ENCODE measurements at places on chromosomes 7 and 10.
A peak's percentile ranks its signal among the peaks of the same experiment; 100 is the strongest.

GRCh38 chr7:49803812-49804211 lies 30.4 kb downstream of the VWC2 start:
- DNase-seq: no peak

DNA sequence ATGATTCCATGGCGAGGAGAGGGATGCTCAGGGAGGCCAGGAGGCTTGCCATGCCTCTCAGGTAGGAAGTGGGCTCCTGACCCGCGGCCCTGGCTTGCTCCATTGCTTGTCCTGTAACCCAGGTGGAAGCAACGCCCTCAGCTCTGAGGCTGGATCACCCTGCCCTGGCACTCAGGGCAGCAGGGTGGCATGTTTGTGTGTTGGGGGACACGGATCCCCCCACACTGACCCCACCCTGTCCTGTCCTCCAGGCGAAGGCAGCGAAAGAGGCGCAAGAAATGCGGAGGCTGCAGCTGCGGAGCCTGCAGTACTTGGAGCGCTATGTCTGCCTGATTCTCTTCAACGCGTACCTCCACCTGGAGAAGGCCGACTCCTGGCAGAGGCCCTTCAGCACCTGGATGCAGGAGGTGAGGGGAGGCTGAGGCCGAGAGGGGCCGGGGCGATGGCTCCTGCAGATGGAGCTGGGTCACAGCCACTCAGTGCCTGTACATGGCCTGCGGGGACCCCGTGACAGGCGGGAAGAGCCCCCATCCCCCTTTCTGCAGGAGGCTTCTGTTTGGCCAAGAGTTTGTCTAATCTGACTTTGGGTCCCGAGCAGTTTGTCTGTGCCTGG lies 38.3 kb downstream of the PRF1 start:
- no peak for DNase-seq

DNA sequence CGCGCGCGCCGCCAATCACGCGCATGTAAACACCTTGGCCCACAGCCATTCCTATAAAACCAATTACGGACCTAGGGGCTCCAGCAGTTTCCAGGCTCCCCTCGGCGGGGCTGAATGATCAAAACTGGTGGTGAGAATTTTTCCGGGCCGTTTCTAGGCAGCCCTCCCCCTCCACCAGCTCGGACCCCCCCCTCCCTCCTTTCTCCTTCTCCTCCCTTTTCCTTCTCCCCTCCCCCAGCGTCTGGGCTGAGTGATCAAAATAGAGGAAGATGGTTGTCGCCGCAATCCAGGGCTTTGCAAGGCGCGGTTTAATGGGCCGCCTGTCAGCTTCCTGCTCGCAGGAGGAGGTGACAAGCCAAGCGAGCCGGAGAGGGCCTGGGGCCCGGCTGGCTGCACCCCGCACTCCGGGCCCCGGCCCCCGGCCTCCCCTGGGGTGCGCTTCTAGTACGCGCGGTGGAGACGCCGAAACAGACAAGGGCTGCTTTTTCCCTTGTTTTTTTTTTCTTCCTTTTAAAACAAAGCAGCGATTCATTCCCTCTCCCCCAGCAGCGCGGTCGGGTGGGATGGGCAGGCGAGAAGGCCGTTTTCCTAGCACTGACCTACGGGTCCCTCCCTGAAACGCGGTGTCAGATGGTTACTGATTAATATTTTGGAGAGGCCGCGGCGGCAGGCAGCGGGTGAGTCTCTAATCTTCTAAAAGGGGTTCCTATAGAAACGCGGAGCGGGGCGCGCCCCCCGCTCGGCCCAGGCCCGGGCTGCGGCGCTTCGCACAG lies 528 bp upstream of the TNRC18 start:
- DNase-seq: peak; percentile 100

DNA sequence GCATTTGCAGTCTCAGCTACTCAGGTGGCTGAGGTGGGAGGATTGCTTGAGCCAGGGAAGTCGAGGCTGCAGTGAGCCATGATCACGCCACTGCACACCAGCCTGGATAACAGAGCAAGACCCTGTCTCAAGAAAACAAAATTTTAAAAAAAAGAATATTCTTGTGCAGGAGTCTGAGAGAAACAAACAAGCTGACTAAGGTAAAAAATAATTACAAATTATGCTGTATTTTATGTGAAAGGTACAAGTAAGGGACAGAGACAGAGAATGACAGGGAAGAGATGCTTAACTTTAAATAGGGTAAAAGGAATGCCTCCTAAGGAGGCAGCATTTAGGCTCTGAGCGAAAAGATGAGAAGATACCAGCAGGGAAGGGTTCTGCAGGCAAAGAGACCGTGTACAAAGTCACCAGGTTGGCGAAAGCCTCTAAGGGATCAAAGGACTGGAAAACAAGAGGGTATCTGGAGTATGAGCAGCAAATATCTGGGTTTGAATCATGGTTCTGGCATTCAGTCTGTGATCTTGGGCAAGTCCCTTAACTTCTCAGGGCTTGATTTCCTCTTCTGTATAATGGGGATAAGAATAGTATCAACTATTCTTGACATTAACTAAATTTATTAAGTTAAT lies 106.2 kb upstream of the RHOBTB1 start:
- no peak for DNase-seq

DNA sequence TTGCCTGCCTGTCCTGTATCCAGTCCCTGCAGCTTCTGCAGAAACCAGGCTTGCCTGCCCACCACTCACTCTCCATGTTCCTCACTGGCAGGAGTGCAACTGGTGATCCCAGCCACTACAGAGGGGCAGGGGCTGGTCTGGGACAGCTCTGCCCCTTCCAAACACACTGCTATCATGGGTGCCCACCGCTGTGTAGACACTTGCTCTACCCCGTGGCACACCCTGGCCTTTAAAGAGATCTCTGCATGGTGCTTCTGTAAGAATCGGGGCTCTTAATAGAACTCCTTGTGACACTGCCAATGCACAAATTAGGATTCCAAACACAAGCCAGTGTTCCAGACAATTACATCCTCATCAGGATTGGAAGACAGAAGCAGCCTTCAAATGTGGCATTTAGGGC lies 41.7 kb downstream of the C10orf90 start:
- DNase-seq: no peak

DNA sequence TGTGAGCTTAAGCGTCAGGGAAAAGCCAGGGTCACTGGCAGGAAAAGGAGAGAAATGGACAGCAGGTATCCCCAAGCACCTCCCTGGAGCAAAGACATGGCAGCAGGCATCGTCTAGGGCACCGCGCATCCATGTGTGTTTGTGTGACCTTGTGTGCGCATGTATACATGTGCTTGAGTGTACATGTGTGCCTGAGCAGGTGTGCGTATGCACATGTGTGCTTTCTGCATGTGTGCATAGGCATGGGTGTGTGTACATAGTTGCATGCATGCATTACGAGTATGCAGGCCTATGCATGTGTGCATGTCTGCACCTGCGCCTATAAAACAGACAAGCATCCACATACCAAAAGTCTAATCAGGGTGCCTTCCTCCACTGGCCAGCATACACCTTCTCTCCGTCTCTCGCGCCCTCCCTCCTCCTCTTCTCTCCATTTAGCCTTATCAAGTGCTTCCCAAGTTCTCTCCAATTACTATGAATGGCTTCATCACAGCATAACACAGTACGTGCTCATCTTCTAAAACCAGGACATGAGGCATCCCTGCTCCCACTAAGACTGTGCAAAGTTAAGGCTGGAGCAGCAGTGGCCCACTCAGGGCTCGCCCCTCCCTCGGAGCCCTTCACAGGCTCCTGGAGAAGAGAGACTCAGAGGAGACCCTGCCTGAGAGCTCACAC lies 30.6 kb downstream of the RASGEF1A start:
- no peak for DNase-seq

DNA sequence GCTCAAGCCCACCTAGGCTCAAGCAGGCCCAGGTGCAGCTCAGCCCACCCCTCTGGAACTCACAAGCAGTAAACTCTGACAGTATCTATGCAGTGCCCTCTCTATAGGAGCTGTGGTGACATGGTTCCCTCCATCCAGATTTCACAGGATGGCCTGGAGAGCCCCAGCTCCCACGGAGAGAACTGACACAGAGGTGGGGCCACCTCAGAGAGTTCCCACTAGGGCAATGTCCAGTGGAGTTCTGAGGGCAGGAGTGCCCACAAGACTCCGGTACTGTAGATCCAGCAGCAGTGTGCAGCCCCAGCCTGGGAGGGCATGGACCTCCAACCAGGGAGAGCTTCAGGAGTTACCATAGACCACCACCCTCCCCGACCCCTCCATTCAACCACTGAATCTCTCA lies 37.3 kb upstream of the CNPY1 start:
- DNase-seq: no peak

- DNase-seq: no peak
These were observed 109.5 kb upstream of the ZEB1 start for GRCh38 chr10:31209478-31209877.

GRCh38 chr7:35998481-35998880 lies 154.6 kb upstream of the EEPD1 start:
- no peak for DNase-seq

GRCh38 chr10:19570991-19571390 lies 245.2 kb upstream of the PLXDC2 start:
- no peak for DNase-seq

DNA sequence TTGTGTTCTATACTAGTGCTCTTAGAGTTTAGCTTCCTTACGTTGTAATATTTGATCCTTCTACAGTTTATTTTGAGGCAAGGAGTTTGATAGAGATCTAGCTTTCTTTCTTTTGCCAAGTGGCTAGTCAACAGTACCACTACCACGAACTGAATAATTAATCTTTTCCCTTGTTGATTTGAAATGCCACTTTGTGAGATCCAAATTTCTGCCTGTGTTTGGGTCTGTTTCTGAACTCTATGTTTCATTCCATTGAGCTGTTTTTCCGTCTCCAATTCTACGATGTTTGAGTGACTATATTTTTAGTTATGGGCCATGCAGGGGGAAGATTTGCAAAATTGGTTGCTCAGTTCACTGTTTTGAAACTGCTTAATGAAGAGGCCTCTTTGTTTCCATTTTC lies 134.7 kb downstream of the KIAA1217 start:
- no peak for DNase-seq

DNA sequence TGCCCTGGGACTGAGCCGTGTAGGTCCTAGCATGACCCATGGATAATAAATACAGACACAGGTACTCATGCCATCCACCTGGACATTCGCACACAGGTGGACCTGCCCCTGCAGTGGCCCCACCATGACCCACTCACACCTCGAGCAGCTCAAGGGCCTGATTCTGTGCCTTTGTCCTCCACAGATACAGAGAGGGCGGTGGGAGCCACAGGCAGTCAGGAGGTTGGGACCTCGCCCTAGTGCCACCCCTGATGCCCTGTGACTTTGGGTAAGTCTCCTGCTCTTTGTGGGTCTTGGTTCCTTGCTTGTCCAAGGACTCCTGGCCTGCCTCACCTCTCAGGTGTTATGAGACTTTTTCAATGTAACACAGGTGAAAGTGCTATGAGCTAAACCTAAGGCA lies 42.9 kb downstream of the C10orf120 start:
- DNase-seq: no peak

DNA sequence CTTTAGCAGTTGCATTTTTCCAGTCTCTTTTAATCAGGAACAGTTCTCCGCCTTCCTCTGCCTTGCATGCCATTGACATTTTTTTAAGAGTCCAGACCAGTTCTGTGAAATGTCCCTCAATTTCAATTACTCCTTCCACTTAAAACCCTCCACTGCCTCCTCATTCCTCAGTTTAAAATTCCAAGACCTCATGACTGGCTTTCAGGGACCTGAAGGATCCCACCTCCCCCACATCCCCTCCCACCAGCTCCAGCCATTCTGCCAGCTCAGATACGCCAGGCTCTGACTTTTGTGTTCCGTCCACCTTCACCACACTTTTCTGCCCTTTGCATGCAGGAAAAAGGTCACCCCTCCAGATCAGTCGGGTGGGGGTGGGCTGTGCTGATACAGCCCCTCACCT lies 8.7 kb downstream of the TNRC18 start:
- DNase-seq: no peak

- no peak for DNase-seq
These were observed 195.3 kb downstream of the PPP1R9A start for GRCh38 chr7:95102662-95103061.

- no peak for DNase-seq
These were observed 85.9 kb downstream of the UBE3C start for GRCh38 chr7:157224627-157225026.

GRCh38 chr10:98511876-98512275 lies 65.1 kb upstream of the HPS1 start:
- no peak for DNase-seq

DNA sequence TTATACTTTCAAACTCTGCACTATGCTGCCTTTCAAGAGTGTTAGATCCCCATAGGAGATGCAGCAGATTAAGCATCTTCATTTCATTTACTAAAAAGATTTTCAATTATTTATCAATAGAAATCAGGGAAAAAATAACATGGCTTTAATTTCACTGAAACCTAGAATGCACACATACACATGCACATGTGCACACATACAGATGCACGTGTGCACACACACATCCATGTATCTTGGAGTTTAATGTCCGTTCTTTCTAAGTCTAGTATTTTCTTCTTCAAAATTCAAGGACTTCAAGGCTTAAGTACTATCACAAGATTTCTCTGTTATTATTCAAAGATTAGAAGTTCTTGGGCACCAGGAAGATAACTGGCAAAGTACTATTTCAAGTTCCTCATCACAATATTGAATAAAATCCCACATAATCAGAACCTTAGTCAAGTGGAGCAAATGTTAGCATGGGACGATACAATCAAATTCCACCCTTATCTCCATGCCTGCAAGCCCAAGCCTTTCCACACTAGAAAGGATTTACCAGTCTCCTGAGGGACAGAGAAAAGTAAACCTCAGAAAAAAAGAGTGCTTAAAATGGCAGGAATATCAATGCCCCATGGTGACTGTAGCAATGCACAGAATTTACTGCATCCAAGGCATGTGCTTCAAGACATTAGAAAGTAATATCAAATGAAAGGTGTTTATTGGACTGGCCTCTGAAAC lies 494.4 kb downstream of the XPNPEP1 start:
- no peak for DNase-seq

- DNase-seq: no peak
These were observed 113.4 kb upstream of the GPR141 start for GRCh38 chr7:37570145-37570544.

GRCh38 chr10:87838650-87839049 lies 20.6 kb upstream of the ATAD1 start:
- no peak for DNase-seq
